ENCODE measurements at places on chromosomes 6 and 20.

GRCh38 chr6:111763381-111763780, 109.9 kb downstream of the FYN start:
- DNase-seq, result no peak

DNA sequence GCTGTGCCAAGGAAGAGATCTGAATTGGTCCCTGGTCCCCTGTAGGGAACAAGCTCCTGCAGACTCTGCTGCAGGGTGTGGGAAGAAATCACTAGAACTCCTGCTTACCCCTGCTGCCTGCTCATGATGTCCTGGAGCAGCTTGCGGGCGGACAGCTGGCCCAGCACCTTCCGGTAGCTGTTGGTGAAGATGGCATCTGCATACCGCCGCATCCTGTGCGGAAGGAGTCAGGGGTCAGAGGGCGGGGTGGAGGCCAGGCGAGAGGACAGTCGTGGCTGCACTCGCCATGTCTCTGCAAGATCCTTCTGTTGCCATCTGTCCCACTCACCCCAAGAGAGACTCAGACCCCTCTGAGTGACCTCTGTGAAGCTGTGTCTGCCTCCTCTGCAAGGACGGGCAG, 5.3 kb downstream of the GHRH start:
- no peak for DNase-seq

GRCh38 chr6:73460056-73460455, 1.5 kb upstream of the MTO1 start:
- DNase-seq, result no peak

DNA sequence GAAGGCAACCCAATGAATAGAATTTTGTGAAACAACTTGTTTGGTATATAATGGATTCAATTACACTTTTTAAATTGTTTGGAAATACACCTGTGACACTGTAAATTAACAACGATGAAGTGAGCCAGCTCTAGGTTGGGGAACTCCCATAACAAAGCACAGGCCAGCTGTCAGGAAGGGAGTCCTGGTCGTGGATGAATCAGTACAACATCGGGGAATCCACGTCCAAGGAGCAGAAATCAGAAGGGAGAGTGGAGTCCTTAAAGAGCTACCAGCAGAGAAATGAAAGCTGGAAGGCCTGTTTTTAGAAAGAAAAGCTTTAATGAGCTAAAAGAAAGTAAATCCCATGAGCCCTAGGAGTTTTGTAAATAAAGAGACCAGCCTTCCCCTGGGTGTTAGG, 223.1 kb upstream of the SLC35B3 start:
- no peak for DNase-seq

DNA sequence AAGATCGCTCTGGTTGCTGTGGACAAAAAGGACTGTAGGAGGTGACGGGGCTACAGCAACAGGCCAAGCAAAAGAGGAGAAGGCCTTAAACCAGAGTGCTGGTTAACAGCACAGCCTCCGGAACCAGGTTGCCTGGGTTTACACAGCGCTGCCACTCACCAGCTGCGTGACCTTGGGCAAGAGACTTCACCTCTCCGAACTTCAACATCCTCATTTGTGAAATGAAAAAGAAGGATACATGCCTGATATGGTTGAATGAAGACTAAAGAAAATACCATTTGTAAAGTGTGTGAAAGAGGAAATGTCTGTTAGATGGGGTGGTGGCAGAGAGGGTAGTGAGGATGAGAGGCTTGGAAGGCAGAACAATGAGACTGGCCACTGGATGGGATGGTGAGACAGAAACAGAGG, 44.9 kb downstream of the PREX1 start:
- no peak for DNase-seq

GRCh38 chr20:58432186-58432954, 43.3 kb downstream of the VAPB start:
- DNase-seq, result no peak

DNA sequence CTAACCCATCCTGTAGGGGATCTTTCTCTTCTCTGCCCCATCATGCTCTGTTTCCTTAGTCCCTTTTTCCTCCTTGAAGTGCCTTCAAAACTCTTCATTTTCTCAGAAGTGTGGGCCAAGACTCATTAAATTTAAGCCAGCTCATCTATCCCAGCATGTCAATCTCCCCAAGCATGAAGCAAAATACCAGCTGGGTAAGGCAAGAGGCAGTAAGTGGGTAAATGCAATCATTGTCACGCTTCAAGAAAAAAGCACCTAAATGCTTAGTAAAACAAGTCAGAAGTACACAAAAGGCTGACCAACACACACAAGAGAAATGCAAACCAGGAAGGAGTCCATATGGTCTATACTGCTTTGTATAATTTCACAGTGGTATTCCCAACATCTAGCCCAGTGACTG, 61.5 kb downstream of the COL12A1 start:
- no peak for DNase-seq

GRCh38 chr6:33207552-33208090, 679 bp upstream of the RING1 start:
- DNase-seq, result no peak

DNA sequence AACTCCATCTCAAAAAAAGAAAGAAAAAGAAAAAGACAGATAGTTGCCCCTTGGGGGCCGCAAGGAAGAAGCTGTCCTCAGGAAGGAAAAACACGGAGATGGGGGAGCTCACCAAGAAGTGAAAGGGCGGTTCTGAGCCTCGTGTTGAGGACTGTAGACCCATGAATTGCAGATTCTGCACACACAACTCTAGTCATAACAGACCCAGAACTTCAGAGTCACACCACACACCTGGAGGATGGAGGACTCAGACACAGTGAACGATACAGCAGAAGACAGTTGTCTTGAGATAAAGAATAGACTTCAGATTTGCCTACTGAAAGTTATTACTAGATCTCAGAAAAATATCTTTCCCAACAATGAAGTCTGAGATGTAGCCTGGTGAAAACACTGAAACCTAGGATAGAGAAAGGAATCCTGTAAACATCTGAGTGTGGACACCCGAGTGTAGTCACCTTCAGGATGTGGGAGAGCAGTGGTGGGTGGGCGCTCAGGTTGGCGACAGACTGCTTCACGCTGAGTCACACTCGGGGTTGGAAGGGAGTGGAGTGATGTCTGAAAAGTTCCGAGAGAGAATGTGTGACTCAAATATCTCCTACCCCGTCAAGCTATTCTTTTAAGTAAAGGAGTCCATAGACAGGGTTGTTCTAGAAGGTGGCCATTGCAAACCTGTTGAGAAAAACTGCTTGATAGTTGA, 88.1 kb downstream of the MAP3K4 start:
- no peak for DNase-seq

- no peak for DNase-seq
Observed at GRCh38 chr6:87544474-87544735, 45.4 kb downstream of the RARS2 start.

- no peak for DNase-seq
Observed at GRCh38 chr6:86215323-86215722, 572.6 kb upstream of the SYNCRIP start.

DNA sequence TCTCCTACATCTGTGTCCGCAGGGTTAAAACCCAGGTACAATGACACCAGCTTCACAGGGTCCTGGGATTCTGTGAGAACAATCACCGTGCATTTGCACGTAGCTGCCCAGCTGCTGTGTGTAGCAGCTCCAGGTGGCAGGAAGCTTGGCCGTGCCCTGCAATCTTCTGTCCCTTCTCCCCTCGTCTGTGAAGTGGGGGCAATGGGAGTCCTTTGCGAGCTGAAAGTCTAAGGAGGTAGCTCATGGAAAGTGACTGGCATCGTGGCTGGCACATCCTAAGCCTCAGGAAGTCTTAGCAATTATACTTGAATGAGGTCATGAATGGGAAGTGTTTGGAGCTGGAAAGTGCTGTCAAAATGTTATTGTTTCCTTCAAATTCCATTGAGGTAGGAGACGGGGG, 137.1 kb downstream of the SMOC2 start:
- DNase-seq, result no peak

GRCh38 chr6:149938571-149939355, 3.1 kb upstream of the ULBP2 start:
- peak; percentile 35 for DNase-seq

DNA sequence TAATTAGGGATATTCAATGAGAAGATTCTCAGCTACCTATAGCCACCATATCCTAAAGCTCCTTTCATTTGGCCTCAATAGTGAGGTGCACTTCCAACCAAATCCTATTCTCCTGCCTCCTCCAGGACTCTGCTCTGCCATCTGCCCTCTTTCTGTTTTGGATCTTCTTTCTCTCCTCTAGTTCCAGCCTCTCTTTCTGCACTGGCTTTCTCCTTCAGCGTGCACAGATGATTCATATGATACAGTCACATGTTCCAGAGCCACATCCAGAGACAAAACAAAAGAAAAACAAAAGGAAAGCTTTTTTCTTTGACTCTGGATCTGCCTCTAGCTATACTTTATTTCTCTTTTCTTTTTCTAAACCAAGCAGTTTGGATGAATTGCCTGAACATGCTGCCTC, 531.9 kb upstream of the MAN1A1 start:
- no peak for DNase-seq

GRCh38 chr20:61120595-61121515, 131.2 kb upstream of the CDH4 start:
- no peak for DNase-seq

GRCh38 chr20:32184961-32185603, 22.5 kb downstream of the PLAGL2 start:
- no peak for DNase-seq

DNA sequence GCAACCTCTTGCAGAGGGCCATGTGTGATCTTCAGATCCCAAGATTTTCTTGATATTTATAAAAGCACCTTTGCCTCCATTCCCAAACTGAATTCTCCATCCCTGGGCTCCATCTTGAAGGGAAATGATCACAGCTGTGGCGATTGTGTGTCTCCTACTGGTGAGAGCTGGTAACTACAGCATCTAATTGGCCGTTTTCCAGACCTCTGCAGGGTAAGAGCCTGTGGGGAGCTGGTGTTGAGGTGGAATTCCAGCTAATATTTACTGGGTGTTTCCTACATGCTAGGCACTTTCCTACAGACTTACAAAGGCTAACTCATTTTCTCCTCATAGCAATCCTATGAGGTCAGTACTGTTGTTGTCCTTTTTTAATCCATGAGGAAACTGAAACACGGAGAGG, 59.2 kb upstream of the FNDC1 start:
- DNase-seq, result no peak

- no peak for DNase-seq
Observed at GRCh38 chr6:36204068-36204753, 7.7 kb downstream of the BRPF3 start.

DNA sequence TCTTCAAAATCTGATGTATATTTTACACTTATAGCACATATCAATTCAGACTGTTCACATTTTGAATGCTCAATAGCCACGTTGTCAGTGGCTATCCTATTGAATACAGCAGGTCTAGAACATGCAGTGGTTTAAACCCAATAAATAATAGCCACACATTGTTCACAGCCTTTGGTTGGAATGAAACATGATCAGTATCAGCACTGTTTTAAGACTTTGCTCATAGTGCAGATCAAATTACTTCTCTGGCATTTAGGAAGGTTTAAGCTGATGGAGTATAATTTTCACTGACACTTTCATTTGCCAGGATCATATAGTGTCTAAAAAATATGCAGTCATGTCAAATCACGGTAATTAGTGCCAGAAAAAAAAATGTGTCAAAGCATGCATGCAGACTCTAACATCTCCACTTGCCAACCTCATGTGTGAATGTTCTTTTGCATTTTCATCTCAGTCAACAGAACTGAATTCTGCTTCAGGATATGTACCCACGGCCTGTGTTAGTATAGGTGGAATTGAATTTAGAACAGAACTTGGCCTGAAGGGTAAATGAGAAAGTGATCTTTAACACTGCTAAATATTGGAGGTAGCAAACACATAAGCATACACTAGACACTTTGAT, 184.1 kb downstream of the SLC24A3 start:
- no peak for DNase-seq

GRCh38 chr6:105748737-105749161, 337.4 kb upstream of the PRDM1 start:
- DNase-seq, result no peak

DNA sequence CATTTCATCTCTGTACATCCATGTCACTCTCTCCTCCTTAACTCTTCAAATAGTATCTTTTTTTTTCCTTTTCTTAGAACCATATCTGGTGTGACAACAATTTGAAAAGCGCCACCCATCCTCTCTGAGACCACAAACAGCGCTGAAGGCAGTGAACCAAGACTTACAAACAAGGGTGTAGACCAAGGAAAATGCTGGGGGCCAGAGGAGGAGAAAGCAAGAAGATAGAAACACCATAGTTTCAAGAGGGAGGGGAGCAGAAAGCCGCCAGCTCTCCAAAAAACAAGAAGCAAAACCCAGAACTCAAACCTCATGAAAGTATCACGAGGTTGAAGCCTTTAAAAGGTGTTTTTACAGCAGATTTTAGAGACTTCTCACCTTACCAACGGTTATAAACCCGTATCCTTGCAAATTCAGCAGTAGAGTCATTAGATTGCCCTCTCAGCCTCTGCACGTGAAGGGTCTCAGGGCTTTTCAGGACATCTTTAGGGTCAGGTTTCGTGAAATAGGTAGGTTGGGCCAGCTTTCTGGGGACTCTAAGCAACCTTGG, 13.3 kb upstream of the RIPOR2 start:
- no peak for DNase-seq

GRCh38 chr6:28597217-28597835, 71.6 kb downstream of the GPX5 start:
- DNase-seq, result peak; percentile 33

DNA sequence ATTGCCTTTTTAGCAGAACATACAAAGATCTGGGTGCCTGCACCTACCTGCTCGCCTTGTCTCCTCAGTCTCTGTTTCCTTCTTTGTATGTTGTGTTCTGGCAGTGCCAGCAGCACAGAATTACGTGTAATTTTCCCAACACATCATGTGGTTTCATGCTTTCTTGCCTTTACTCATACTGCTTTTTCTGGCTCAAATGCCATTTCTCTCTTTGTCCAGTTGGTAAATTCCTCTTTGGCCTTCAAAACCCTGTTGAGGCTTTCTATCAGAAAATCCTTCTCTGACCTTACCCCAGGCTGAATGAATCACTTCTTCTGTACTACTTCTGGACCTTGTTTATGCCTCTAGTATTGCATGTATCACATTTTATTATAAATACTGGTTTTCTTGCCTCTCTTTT, 31.8 kb downstream of the L3MBTL3 start:
- DNase-seq, result no peak

- DNase-seq, result no peak
Observed at GRCh38 chr6:14865531-14866100, 380.3 kb upstream of the JARID2 start.
